ENCODE measurements at places on chromosomes 4 and X.
A peak's percentile ranks its signal among the peaks of the same experiment; 100 is the strongest.

GRCh38 chr4:81237791-81238190, 22.8 kb upstream of the PRKG2 start:
- no peak for DNase-seq

DNA sequence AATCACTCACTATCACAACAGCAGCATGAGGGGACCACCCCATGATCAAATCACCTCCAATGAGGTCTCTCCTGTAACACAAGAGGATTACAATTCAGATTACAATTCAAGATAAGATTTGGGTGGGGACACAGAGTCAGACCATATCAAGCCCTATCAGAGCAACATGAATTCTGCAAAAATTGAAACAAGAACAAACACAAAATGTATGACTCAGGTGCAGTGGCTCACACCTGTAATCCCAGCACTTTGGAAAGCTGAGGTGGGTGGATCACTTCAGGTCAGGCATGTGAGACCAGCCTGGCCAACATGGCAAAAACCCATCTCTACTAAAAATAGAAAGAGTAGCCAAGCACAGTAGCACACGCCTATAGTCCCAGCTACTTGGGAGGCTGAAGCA, 13.4 kb upstream of the HPSE start:
- no peak for DNase-seq

DNA sequence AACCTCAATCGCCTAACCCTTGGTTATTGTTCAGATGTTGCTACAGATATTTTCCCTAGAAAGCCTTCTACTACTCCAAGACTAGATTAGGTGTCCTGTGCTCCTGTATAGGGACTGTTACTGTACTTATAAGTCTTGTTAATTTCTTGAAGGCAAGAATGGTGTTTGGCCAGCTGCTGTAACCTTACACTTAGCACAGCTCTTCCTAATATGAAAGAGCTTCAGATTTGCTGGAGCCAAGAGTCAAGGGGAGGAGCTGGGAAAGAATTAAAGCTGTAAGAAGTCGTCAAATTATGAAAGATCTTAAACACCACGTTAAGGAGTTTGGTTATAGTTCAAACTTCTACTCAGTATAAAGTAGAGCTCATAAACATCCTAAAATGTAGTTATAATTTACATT, 245.9 kb upstream of the TLL1 start:
- DNase-seq = no peak

DNA sequence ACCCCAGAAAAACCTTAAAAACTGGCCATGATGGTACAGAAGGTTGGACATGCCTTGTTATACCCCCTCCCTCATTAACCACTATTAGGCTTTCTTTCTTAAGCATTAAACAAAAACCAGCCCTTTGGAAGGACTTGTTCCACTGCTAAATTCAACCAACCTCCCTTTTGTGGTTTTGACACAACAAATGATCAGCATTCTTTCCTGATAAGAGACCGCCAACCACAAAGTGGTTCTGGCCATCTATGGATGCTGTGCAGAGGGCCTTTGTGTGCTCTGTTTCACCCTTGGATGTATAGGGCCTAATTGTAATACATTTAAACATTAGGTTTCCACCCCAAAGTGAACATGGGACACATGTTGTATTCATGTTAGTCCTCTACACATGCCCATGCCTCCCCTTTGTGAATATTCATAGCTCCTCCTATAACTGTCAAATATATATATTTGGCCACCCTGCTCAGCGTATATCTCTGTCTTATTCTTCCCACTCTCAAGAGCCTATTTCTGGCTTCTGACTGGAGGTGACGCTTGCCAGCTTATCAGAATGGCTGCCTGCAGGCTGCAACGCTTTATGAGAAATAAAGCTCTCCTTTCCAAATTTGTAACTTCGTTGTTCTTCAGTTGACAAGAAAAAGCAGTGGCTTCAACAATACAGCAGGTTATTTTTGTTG, 126.6 kb downstream of the NPNT start:
- no peak for DNase-seq

DNA sequence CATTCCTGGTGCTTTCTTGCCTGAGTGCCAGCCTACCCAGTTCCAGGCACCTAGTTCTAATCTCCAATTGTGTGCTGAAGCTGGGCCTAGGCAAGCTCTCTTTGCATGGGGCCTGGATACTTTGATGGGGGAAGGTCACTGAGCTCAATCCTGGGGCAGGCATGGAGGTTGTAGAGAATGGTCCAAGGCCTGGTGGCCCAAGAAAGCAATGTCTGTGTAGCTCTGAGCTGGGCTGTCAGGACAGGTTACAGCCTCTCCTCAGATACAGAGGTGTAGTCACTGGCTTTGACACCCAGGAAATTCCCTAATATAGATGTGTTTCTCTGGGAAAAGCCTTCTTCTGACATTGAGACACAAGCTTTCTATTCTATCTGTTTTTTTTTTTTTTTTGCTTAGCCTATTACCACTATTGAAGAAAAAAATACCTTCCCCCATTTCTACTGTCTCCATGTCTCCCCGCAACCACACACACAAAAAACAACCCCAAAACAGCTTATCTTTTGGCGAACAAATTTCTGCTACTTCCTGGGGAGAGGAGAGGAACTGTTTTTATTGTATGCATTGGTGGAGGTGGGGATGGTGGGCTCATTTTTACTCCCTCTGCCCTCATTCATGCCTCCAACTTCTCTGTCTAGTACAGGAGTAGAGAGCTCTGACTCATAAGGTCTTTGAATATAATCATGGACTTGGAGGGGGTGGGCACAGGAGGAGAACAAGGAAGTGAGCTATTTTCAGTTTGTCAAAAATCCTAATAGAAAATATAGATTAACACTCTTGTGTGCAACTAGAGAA, 66.7 kb upstream of the DHX15 start:
- DNase-seq = no peak

GRCh38 chrX:109390556-109390955, 91.3 kb downstream of the GUCY2F start:
- no peak for DNase-seq

- no peak for DNase-seq
Measured at GRCh38 chr4:19134685-19135084, 1113.1 kb upstream of the LCORL start.

GRCh38 chr4:38752941-38753806, 29.6 kb downstream of the TLR10 start:
- peak; percentile 97 for DNase-seq

DNA sequence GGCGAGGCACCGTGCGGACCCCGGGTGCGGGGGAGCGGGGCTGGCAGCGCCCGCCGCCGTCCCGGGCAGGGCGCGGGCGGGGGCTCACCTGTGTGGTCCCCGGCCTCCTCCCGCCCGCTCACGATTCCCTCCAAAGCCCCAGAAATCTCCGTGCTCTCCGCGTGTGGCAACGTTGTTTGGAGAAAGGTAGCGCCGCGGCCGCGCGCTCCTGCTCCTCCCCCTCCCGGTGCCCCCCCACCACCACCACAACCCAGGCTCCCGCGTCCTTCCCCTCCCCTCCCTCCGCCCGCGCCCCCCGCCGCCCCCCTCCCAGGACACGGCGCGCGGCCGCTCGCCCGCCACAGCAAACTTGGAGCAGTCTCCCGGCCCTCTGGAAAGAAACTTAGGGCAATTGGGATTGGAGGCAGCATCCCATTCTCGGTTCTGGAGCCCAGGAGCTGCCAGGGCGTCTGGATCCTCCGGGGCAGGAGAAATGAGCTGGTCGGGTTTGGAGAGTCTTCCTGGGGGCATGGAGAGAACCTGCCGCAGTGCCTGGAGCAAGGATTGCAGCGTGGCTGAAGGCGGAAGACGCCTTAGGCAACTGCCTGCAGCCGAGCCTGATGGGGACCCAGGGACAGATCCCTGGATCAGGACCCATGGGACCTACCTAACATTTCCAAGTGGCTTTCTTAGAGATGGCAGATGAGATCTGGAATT, 855 bp downstream of the KLF3 start:
- DNase-seq = peak; percentile 67
